HFFc6 (cell line): ENCODE measurements at places on chromosomes 13 and 19. TPM values are rescaled to one million over a fixed set of nuclear protein-coding genes. Genes with fewer than 3 reads are reported as not detected.

DNA sequence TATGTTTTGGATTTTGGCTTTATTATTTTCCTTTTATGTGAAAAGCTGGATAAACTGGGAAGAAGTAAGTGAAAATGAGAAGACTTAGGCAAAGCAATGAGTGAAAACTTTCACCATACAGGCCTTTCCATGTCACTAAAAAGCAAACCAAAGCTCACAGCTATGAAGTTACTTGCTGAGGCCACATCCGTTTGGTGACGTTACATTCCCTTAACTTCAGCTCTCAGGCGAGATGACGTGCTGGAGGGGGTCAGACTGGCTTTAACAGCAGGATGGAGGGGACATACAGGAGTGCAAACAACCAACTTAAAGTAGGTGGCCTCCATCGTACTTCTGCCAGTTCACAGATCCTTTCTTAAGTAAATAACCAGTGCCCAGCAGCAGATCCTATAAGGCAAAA is 522.3 kb downstream of the MYO16 start:
- H3K27ac ChIP-seq: no peak overlapping the region
- H3K4me1 ChIP-seq: peaks cover 72% of the 10 kb centered on the region
- no peak overlapping the region for H3K4me3 ChIP-seq
- no peak for DNase-seq
- no peaks in the 10 kb centered on the region; the same call in 1 of the 2 replicates for H3K27me3 ChIP-seq

DNA sequence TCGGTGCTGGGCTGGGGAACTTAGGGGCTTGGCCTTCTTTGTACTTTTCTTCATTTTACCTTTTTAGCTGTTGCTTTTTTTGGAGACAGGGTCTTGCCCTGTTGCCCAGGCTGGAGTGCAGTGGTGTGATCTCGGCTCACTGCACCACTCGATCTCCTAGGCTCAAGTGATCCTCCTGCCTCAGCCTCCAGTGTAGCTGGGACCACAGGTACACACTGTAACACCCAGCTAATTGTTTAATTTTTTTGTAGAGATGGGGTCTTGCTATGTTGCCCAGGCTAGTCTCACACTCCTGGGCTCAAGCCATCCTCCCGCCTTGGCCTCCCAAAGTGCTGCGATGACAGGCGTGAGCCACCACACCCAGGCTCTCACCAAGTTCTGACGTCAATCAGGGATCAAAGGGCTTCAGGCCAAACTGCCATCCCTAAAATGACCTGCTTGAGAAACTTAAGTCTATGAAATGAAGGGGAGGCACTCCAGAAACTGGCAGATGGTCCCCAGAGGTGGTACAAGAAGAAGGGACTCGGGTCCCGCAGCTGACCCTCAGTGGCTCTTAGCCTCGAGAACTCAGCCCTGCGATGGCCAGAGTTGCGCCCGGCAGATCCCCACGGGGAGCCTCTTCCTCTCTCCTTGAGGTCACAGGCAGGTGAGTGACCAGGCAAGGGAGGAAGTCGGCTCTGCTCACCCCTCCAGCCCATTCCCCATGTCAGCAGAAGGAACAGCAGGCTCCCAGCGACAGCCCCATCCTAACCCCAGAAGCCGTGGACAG is 61.7 kb downstream of the GNG7 start:
- no peaks in the 10 kb centered on the region for H3K36me3 ChIP-seq
- H3K27ac ChIP-seq: no peak overlapping the region
- DNase-seq: no peak

The APOC4 gene
- total RNA-seq: not detected in 3 replicates

GRCh38 chr19:2254064-2254872 is 1.9 kb downstream of the JSRP1 start:
- no peak overlapping the region for H3K4me3 ChIP-seq
- no peak overlapping the region for H3K27ac ChIP-seq
- peaks cover 2% of the 10 kb centered on the region for H3K4me1 ChIP-seq
- H3K27me3 ChIP-seq: peaks cover 9% of the 10 kb centered on the region
- no peaks in the 10 kb centered on the region for H3K36me3 ChIP-seq

The SERPINE3 gene
- not detected in 3 replicates for total RNA-seq

GRCh38 chr19:28012361-28012760 is 1200.6 kb downstream of the UQCRFS1 start:
- no peak overlapping the region for H3K4me3 ChIP-seq
- DNase-seq: no peak
- H3K36me3 ChIP-seq: no peaks in the 10 kb centered on the region; the same call in 1 of the 2 replicates
- H3K4me1 ChIP-seq: no peaks in the 10 kb centered on the region
- no peak overlapping the region for H3K27ac ChIP-seq

DNA sequence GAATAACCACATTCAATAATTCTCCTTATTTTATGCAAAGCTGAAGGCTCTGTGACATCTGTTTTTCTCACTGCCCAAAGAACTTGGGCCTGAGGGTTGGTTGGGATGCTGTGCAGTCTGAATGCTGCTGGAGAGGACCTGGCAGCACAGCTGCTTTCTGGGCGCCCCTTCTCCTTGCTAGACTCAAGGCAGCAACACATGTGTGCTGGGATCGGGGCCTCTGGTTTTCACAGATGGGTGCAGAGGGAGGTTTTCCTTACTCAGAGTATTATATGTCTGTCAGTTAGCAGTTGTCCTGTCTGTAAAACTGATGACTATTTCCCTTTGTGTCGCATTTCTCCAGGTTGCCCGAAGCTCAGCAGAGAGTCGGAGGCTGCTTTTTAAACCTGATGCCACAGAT is 53.2 kb upstream of the TEX29 start:
- H3K4me1 ChIP-seq: peaks cover 34% of the 10 kb centered on the region
- no peak overlapping the region for H3K4me3 ChIP-seq
- H3K27ac ChIP-seq: no peak overlapping the region
- H3K36me3 ChIP-seq: peaks cover 20% of the 10 kb centered on the region
- peaks cover 2% of the 10 kb centered on the region; the same call in 1 of the 2 replicates for H3K27me3 ChIP-seq
- DNase-seq: no peak

GRCh38 chr19:29495091-29495490 is 30.7 kb upstream of the VSTM2B start:
- peaks cover 9% of the 10 kb centered on the region; the same call in 1 of the 2 replicates for H3K4me1 ChIP-seq
- DNase-seq: no peak
- peaks cover 2% of the 10 kb centered on the region for H3K27me3 ChIP-seq
- no peaks in the 10 kb centered on the region for H3K36me3 ChIP-seq
- H3K4me3 ChIP-seq: no peak overlapping the region

DNA sequence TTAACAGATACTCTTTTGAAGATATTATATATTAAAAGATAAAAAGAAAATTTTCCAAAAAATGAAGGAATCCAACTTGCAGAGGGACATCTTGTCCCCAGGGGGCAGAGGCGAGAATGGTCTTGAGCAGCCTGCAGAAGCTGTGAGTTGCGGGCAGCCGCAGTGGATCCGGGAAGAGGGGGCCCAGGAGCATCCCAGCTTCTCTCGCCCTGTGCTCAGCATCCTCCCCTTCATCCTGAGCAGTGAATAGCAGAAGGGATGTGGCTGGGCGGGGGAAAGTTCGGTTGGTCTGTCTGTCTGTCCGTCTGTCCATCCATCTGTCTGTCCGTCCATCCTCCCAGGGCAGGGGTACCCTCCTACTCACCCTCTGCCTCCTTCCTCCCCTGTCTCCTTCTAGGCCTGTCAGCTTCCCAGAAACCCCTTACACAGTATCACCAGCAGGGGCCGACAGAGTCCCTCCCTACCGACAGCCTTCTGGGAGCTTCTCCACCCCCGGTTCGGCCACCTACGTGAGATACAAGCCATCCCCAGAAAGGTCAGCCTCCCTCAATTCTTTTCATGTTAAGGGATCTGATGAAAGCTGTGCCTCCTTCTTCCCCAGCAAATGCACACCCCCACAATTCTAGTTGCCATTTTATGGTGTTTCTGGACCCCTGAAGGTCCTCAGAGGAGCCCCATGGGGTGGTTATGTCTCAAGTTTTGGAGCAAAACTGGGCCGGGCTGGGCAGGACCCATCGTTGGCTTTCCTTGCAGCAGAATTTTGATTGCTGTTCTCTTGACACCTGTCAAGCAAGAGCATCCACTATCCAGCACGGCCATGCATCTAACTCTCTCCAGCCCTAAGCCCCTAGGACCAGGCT is 81.6 kb downstream of the DPF1 start:
- H3K27me3 ChIP-seq: no peaks in the 10 kb centered on the region; the same call in none of the 2 replicates
- no peak overlapping the region for H3K4me3 ChIP-seq
- H3K36me3 ChIP-seq: peaks cover 5% of the 10 kb centered on the region; the same call in 1 of the 2 replicates
- H3K4me1 ChIP-seq: no peaks in the 10 kb centered on the region

DNA sequence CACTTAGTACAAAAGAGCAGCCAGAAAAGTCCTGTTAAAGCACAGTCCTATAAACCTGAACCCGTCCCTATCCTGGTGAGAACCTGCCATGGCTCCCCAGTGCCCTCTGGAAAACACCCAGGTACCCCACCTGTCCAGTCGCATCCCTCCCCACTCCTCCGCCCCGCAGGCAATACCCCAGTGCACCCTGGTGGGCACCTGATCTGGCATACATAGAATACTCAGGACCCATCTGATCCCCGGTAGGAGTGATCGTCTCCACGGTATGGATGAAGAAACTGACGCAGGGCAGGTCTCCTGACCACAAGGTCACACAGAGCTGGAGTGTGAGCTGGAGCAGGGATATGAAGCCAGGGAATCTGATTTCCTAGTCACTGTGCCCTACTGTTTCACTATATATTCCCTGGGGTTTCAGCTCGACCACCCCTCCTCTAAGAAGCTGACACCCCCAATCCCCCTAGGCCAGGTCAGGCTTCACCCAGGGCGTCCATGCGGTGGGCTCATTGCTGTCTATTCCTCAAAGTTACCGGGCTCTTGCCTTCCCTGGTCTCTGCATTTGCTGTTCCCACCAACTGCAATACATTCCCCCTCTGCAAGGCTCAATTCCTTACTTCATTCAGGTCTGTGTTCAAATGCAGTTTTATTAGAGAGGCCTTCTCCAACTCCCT is 12.6 kb downstream of the FBXO46 start:
- peak overlapping the region; percentile 94 for H3K4me3 ChIP-seq
- H3K36me3 ChIP-seq: peaks cover 15% of the 10 kb centered on the region

The CLEC17A gene
- total RNA-seq: not detected in 3 replicates

DNA sequence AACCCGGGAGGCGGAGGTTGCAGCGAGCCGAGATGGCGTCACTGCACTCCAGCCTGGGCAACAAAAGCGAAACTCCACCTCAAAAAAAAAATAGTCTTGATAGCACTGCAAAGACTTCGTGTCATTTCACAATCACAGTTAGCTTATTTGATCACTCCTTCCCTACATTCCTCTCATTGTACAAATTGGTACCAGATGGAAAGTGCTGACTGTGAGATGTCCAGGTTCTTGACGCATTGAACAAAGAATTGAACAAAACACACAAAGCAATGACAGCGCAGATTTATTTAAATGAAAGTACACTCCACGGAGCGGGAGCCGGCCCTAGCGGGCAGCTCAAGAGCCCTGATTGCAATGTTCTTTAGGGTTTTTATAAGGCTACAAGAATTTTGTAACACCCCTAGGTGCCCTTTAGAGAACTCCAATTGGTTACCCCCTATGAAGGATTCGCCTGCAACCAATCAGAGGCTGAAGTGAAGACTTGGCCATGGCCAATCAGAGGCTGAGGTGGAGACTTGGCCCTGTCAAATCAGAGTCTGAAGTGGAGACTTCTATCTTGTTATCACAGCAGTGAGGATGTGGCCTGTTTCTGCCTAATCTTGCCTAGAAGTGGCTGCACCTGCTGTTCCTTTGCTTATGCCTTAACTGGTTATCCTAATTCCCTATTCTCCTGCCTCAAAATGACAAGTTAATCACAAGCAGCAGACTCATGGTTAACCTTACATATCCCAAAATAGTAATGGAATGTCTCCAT is 16.7 kb downstream of the ZNF556 start:
- H3K36me3 ChIP-seq: no peaks in the 10 kb centered on the region
- H3K4me3 ChIP-seq: peak overlapping the region; percentile 5; the same call in 1 of the 2 replicates
- peaks cover 7% of the 10 kb centered on the region; the same call in 1 of the 2 replicates for H3K4me1 ChIP-seq
- no peak overlapping the region for H3K27ac ChIP-seq

The CEACAM8 gene
- total RNA-seq: not detected in 3 replicates

- no peak for DNase-seq
- H3K4me3 ChIP-seq: no peak overlapping the region
- no peaks in the 10 kb centered on the region for H3K27me3 ChIP-seq
- no peak overlapping the region for H3K27ac ChIP-seq
- H3K4me1 ChIP-seq: no peaks in the 10 kb centered on the region
Measured at GRCh38 chr13:55727683-55728082, 1413.0 kb upstream of the PRR20A start.
